Suppressor macrophage treated with lipopolysaccharide for 1 hour (primary cell): ENCODE measurements at places on chromosomes 5 and 9.

DNA sequence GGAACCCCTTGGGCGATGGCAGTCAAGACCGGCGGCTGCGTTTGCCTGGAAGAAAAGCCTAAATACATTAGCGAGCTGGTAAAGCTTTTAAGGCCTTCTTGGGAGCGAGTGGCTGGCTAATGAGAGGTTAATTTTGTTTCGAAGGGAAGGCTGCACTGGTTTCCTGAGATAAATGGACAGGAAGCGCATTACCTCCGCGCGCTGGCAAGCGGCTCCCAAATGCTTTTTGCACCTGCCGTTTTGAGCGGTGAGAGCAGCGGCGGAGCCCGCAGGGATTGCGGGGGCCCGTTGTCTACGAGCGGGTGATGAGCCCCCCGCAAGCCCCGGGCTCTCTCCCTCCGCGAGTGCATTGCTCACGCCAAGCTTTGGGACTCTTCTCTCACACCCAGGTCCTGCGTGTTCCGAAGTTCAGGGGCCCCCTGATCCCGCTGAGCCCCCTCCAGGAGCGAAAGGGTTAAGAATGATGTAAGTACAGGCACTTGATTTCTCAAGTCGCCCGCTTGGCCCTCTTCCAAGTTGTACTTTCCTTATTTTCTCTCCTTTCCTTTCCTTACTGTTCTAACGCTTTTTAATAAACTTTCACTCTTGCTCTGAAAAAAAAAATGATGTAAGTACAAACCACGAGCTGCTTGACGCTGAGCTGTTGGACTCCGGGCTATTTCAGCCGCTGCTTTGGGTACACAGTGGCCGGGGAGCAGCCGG lies 3.1 kb upstream of the RGMB start:
- peak; percentile 74 for DNase-seq

GRCh38 chr5:9438596-9439354 lies 107.1 kb downstream of the SEMA5A start:
- no peak for DNase-seq

GRCh38 chr5:175281257-175281656 lies 162.7 kb downstream of the DRD1 start:
- no peak for DNase-seq

- DNase-seq, result no peak
These were observed 53.6 kb upstream of the FST start for GRCh38 chr5:53426878-53427277.

DNA sequence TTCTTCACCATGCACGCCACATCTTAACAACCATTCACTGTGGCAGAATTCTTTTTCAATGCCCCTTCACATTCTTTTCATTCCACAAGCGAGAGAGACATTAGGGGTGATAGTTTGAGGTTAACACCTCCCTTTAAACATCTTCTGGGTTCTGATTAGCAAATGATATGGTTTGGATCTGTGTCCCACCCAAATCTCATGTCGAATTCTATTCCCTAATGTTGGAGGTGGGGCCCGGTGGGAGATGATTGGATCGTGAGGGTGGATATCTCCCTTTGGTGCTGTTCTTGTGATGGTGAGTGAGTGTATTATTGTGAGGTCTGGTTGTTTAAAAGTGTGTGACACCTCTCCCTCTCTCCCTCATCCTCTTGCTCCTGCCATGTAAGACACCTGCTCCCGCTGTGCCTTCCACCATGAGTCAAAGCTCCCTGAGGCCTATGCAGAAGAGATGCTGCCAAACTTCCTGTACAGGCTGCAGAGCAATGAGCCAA lies 46.1 kb upstream of the RAI14 start:
- no peak for DNase-seq

DNA sequence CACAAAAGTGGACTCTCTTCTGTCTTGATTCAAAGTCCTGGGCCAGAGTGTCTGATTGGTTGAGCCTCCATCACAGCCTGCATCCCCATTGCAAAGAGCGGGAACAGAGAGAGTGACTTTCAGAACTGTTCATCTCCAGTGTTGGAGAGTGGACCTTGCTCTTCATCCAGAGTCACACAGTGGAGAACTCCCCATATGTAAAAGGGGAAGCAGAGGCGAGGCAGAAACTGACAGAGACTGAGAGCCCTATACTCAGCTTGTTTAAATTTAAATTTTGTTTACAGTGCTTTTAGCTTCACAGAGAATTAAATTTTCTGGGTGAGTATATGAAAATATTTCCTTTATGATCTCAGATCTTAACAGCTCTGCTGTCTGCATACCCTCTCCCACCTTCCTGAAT lies 70.0 kb upstream of the SSBP2 start:
- peak; percentile 49 for DNase-seq

GRCh38 chr5:31962351-31962751 lies 211.8 kb downstream of the GOLPH3 start:
- no peak for DNase-seq

- DNase-seq, result no peak
These were observed 160.9 kb downstream of the FOCAD start for GRCh38 chr9:20844916-20845315.
